ENCODE measurements at places on chromosomes 16 and 17.

- DNase-seq = no peak
Observed at GRCh38 chr17:40945414-40945813, 8.0 kb upstream of the KRT23 start.

DNA sequence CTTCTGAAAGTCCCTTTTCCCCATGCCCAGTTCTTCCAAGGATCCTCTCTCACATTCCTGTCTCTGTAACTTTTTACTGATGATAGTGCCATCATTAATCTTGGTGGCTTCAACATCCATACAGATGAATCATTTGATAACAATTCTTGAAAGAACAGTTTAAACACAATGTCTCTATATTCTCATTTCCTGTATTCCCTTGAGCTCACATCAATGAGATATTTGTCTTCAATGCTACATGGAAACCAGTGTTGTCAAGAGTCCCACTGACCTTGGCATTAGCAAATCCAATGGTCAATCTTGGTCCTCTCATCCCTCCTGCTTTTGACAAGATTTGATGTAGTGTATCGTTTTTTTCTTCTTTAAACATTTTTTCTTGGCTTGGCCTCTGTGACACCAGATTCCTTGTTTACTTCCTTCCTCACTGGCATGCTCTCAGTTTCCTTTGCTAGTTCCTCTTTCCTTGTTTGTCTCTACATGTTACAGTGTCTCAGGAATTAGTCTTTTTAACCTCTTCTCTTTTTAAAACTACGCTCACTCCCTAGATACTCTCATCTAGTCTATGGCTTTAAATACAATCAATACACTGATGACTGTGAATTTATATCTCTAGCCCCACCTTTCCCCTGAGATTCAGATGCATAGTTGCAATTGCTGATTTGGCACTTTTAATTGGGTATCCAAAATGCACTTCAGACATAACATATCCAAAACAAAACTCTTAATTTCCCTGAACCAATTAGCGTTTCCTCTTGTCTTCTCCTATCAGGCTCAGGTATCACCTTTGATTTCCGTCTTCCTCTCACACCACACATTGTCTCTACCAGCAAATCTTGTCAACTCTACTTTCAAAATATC, 134.0 kb downstream of the MYO1D start:
- no peak for DNase-seq

DNA sequence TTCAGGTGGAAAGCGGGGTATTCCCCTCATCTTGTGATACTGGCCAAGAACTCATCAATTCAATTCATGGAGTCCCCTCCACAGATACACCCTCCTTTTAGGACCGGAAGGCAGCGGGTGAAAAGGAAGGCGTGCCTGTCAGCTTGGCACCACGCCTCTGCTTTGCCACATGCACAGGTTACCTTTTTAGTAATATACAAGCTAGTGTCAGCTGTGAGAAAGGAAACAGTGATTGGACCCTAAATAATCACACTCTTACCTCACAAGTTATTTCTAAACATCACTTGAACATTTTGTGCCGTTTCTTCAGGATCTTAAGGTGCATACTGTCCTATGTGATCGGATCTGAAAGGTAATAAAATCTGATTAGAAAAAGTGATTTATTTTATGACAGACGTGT, 15.7 kb downstream of the ZDHHC7 start:
- no peak for DNase-seq

DNA sequence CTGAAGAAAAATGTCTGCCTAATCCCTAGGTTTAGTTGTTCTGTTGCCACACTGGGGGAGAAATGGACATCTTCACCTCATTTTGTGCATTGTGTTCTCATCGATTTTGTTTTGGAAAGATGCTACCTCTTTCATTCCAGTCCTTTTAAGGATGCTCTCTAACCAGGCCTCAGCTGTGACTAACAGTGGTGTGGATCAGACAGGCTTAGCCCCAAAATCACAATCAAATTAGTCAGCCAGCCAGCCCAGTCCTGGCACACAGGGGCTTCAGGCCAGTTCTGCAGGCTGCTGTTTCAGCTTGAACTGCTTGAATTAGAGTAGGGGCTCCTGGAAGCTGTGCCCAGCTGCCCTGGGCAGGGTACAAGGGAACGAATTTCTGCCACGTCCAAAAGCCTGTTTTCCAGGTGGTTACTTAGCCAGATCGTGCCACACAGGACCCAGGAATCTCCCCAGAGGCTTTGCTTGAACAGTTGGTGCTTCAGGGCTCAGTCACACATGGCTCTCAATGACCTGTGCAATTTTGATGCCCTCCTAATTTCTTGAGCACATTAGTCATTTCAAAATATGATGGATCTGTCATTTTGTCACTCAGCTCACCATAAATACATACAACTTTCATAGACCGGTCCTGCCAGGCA, 60.7 kb downstream of the CLEC16A start:
- DNase-seq = no peak

DNA sequence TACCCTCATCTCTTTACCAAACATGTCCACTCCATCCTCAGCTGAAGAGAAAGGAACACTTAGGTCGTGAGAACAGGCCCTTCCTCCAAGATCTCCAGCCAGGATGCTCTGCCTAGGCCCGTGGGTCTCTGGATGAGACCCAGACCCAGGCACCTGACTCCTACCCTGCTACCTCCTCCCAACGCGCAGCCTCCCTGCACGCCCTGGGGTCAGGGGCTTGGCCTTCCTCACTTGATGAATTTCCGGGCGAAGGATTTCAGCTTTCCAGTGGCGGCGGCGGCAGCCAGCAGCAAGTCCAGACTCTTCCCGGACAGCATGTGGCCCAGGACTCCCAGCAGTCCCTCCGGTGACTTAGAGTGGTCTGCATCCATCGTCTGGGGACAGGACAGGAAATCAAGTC, 13.4 kb downstream of the CSF3 start:
- DNase-seq = no peak

DNA sequence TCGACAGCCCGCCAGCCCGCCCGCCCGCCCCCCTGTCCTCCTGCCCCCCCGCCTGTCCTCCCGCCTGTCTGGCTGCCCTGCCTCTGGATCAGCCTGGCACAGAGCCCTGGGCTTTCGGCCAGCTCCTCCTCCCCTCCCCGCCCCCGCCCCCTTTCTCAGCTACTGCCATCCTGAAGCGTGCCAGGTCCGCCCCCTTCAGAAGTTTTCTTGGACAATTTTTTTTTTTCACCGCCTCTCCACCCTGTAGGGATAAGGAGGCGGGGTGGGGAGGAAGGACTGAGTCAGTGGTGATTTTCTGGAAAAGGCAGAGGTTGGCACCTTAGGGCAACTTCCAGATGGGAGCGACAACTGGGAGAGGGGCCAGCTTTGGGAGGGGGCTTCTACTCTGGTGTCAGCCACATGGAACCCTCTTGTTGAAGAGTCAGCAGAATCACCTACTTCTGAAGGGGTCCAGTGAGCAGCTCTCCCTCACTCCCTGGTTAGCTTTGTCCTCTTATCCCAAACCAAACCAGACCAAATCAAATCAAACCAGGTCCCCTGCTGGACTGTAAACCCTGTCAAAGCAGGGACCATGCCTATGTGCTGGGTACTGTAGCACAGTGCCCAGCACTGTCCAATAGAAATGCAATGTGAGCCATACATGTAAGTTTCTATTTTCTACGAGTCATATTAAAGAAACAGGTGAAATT, 19.7 kb downstream of the IGF2BP1 start:
- DNase-seq = no peak

- DNase-seq = no peak
Observed at GRCh38 chr17:38533866-38534497, 71.8 kb downstream of the SRCIN1 start.

DNA sequence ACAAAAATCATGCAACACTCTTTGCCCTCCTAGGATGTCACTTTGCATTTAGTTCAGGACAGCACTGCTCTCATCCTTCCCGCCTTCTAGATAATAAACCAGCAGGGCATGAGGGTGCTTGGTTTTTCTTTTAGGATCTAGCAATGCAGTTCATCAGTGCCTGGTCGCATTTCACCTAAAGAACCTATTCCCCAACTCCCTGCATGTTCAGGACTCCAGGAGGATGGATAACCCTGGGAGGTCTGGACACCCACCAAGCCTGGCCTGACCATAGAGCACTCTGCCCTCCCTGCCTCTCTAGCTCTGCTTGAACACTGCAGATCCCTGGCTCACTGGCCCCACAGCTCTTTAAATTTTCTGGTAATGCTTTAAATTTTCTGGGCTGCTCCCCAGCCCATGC, 2.6 kb downstream of the SLFN12 start:
- DNase-seq = no peak

GRCh38 chr17:82252511-82253178, 20.9 kb downstream of the CSNK1D start:
- no peak for DNase-seq

Measured in cerebellar nuclear complex (tissue), 1 donor.